ENCODE measurements at places on chromosomes 11 and 22.

DNA sequence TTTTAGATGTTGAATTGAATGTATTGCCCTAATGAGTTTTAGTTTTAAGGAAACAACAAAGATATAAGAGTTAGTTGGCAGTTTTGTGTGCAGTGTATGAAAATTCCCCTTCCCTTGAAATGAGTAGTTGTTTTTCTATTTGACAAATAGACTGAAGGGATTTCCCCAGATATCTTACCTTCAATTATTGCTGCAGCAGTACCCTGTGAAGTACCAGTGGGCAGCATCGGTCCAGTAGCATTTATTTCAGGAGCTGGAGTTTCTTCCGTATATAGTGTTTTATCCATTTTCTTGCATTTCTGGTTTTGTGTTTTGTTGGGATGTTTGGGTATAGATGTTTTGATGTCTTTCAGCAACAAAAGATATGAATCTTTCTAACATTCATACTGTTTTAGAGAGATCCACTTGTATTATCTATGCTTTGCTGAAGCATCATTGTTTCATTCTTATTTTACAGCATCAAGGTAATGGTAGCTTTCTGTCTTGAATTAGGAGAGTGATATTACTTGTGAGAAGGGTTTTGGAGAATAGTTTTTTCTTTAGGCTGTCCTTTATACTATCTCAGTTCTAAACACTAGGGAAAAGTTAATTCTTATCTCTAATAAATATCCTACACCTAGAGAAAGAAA, 7.4 kb downstream of the KMT2A start:
- no peak for DNase-seq

- DNase-seq: no peak
Measured at GRCh38 chr22:30021881-30022619, 58.2 kb upstream of the HORMAD2 start.

- no peak for DNase-seq
Measured at GRCh38 chr22:36236388-36237319, 2.7 kb downstream of the APOL2 start.

DNA sequence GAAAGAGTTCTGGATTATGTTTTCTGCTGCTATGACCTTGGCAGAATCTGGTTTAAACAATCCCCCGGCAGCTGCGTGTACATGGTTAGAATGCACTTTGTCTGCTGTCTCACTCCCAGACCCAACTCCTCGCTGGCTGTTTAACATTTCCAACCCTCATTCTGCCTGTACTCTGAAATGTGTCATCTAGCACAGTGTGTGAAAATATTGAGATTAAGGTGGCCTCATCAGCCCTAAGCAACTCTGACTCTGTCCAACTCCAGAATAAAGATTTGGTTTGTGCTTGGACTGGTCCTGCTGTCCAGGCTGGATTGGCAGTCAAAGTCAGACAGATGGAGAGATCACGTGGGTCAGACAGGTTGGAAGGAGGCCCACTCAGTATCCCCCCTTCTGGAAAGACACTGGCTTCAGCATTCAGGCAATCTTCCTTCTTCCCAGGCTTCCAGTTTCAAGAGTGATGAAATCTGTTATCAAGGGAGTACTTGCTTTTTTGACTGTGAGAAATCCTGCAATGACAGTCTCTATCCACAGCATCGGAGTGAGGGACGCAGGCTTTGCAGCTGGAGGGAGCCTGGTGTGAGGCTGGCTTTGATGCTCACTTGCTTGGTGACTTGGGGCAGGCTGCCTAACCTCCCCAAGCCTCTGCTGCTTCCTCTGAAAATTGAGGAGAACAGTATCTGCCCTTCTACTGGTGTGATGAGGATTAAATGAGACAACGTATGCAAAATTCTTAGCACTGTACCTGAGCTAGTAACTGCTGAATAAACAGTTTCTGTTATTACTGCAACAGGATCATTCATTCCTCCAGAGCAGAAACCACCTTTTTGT, 29.8 kb downstream of the ABTB2 start:
- no peak for DNase-seq

DNA sequence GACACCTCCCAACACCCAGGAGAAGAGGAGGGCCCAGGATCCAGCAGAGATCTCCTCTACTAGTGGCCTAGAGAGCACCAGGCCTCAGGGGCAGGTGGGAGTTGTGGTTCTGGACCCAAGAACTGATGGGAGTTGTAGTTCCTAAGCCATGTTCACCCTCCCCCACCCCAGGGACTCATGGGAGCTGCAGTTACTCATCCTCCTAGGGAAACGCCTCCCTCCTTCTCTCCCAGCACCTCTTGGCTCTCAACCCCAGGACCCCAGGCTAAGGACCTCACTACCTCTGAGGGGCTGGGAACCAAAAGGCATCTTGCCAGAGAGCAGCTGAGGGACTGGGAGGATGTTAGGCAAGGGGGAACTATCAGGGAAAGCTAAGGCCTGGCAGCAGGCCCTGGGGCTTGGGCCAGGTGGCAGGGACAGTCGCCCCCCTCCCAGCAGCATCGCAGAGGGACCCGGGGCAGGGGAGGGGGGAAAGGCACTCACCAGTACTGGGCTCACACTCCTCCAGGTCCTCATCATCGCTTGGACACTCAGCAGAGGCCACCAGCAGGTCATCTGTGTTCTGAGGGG, 28.9 kb downstream of the SLC22A12 start:
- DNase-seq: no peak

DNA sequence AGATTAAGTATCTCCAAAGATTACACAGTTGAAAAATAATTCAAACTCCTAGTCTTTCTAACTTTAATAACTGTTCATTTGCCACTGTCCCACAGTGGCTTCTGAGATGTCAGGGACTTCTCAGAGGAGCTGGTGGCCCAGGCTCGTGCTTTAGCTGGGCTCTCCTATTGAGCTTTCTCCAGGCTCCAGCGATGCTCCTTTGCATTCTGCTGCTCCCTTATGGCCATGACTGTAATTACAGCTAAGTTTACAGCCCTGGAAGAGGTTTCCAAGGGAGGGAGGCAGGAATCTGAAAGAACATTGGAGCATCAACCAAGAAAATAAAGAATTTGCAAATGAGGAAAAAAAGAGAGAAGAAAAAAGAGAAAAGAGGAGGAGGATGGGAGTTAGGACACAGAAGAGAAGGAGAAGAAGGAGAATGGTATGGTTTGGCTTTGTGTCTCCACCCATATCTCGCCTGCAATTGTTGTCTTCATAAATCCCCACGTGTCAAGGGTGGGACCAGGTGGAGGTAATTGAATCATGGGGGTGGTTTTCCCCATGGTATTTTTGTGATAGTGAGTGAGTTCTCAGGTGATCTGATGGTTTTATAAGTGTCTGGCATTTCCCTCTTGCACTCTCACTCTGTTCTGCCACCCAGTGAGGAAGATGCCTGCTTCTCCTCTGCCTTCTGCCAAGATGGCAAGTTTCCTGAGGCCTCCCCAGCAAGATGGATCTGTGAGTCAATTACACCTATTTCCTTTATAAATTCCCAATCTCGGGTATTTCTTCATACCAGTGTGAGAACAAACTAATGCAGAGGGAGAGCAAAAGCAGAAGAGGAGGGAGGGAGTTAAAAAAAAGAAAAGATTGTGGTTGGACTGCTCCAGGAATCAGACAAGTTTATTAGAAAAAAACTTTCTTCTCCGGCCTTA, 857.0 kb downstream of the KCNA4 start:
- no peak for DNase-seq

GRCh38 chr11:37973941-37974340, 1375.9 kb upstream of the RAG2 start:
- DNase-seq: no peak

DNA sequence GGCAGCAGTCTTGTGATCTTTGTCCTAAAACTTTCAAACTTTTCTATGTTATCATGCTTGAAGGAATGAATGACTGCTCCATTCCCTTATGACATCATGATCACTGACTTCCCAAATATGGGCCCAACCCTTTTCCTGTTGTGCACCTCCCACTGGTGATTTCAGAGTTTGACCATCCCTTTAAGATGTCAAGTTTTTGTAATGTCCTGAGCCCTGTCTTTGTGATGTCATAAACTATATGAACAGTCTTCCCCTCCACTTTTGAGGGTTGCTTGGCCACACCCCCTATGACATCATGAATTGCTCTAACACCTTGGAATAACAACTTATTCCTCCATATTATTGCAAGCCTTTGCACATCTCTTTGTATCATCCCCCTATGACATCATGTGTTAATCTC, 16.5 kb upstream of the NUCB2 start:
- DNase-seq: no peak

GRCh38 chr11:126152586-126152985, 58.9 kb downstream of the RPUSD4 start:
- DNase-seq: no peak

- no peak for DNase-seq
Measured at GRCh38 chr22:25437414-25438160, 126.9 kb upstream of the GRK3 start.

GRCh38 chr22:36900225-36900624, 13.2 kb upstream of the CSF2RB start:
- no peak for DNase-seq

- DNase-seq: no peak
Measured at GRCh38 chr11:117511483-117511930, 183.9 kb downstream of the CEP164 start.

GRCh38 chr11:15446929-15447328, 332.2 kb downstream of the INSC start:
- DNase-seq: no peak

DNA sequence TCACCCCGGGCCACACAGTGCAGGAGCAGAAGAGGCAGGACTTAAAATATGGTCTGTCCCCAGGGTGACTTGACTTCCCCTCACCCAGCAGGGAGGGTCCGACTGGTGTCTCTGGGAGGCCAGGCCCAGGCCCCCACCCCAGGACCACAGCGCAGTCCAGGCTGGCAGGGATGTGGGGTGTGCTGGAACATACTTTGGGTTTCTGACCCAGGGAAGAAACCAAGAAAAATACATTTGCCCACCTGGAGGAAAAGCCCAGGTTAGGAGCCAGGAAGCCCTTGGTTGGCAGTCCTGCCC, 5.2 kb downstream of the C1QTNF6 start:
- DNase-seq: no peak

GRCh38 chr11:57635246-57635645, 14.5 kb downstream of the YPEL4 start:
- no peak for DNase-seq

GRCh38 chr11:66789097-66789890, 53.9 kb upstream of the RCE1 start:
- no peak for DNase-seq

- no peak for DNase-seq
Measured at GRCh38 chr11:64156235-64157011, 9.5 kb downstream of the MACROD1 start.

GRCh38 chr22:43364169-43364435, 20.9 kb upstream of the SCUBE1 start:
- no peak for DNase-seq

DNA sequence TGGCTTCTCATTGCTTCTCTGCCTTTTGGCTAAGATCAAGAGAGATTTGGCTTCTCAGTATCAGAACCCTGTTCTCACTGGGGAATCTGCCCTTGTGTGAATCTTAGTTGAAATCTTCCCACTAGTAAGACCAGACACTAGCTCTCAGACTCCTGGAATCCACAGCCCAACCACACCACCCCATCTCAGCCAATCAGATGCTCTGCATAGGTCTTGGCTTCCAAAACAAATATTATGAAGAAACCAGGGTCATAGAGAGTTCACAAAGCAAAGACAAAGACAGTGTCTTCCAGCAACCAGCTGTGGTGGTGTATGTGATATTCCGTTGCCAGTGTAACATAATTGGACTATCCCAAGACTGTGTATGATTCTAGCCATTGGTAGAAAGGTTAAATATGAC, 5.4 kb downstream of the OR8B12 start:
- no peak for DNase-seq

GRCh38 chr22:30546616-30547015, at the start of gene SEC14L6:
Gene SEC14L6 (minus strand): TSS chr22:30546741. CDS start chr22:30546682, 59 bp downstream.
- DNase-seq: no peak

GRCh38 chr11:134524896-134525845, 113.1 kb upstream of the B3GAT1 start:
- DNase-seq: no peak

DNA sequence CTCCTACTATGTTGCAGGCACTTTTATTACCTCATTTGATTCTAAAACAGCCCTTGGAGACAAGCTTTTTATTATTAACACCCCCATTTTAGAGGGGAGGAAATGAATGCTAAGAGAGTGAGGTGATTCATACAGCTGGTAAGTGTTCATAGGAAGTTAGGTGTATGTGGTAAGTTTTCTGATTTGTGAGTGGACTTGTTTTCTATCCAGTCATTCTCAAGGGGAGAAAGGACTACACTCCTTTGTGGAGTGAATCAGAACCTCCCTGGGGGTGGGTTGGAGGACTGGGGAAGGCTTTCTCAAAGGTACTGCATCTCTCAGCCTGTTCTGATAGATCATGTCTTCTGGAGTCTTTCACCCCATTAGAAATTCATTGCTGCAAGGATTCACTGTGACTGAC, 23.5 kb downstream of the PKNOX2 start:
- DNase-seq: no peak

GRCh38 chr11:68816917-68817419, 24.7 kb downstream of the CPT1A start:
- DNase-seq: no peak

DNA sequence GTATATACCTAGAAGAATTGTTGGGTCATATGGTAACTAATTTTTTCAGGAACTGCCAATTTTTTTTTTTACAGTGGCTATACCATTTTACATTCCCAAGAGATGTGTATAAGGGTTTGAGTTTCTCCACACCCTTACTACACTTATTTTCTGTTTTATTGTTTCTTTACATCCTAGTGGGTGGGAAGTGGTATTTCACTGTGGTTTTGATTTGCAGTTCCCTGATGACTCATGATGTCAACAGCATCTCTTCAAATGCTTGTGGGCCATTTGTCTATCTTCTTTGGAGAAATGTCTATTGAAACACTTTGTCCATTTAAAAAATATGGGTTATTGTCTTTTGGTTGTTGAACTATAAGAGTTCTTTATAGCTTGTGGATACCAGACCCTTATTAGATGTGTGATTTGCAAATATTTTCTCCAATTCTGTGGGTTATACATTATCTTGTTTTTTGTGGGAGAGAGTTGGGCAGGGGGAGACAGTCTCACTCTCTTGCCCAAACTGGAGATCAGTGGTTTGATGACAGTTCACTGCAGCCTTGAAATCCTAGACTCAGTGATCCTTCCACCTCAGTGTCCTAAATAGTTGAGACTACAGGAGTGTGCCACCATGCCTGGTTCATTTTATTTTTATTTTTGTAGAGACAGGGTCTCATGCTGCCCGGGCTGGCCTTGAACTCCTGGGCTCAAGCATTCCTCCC, 30.3 kb upstream of the PISD start:
- no peak for DNase-seq

DNA sequence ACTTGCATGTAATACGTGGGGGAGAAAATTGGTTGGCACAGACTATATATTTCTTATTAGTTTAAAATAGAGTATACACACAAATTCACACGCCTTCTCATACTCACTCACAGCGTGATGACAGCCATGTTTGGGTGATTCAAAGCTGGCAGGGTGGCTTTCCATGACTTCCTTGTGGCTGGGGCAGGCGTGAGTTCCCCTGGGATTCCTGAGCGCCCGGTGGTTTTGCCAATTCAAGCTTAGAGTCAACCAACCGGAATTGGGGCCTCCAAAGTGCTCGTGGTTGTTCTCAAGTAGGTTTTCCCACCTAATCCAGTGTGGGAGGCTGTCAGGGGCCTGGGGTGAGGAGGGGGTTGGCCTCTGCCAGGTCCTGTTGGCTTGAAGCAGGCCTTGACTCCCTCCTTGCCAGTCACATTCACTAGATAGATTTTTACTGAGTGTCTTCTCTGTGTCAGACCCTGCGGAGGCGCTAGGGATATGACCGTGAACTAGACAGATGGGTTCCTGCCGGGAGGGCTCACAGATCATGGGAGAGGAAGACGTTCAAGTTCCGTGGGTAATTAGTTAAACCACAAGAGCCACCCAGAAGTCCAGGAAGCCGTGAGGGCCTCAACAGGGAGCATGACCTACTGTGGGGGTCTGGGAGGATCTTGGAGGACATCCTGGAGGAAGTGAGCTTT, 11.5 kb downstream of the PKNOX2 start:
- no peak for DNase-seq

- no peak for DNase-seq
Measured at GRCh38 chr11:12853652-12854296, 155.3 kb upstream of the RASSF10 start.

All from stimulated activated CD4-positive, alpha-beta T cell treated with anti-CD3 and anti-CD28 coated beads, Interleukin-1b, Interleukin-23, amount 100 ng/mL, for 1 hour (primary cell).